ENCODE measurements at places on chromosomes 2 and 18.

- DNase-seq = no peak
These were observed 2.9 kb downstream of the GPR45 start for GRCh38 chr2:105244451-105244850.

GRCh38 chr2:67346718-67347407 lies 50.3 kb upstream of the ETAA1 start:
- no peak for DNase-seq

DNA sequence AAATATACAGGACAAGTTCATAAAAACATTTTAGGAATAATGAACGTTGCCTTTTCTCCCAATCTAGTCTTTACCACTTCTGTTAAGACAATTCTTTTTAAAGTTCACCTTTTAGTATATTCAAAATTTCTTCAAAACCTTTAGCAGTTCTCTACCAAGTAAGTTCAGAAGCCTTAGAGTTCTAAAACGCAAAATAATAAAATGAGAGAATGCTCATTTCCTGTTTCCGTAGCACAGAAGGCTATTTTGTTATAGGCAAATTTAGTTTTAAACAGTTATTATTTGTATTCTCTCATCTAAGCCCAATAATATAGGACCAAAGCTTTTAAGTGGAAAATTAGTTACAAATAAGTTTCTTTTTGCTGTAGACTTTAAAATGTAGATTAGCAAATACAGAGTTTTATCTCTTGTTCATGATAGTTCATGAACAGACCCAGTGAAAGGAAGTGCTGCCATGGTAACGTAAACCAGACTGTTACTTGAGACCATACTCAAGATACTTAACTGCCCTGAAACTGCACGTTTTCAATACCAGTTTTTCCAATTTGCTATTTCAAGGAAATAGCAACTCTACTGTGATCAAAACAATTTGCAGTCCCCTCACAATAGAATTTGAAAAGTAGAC lies 173.1 kb upstream of the STON1 start:
- no peak for DNase-seq

DNA sequence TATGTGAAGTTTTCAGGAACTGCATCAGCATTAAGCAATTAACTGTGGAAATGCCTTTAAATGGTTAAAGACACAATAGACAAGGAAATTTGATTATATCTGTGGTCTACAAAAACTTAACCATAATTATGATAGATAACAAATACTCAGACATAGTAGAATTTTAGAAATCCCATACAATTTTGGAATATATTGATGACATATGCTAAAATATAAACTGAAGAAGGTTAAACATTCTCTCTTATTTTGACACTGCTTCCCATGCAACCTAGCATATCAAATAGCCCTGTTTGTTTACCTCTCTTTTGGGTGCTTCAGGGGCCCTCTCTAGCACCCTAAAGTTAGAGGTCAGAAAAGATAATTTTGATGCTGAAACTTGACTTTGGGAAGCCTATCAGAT lies 1274.8 kb upstream of the SLC39A10 start:
- DNase-seq = no peak

DNA sequence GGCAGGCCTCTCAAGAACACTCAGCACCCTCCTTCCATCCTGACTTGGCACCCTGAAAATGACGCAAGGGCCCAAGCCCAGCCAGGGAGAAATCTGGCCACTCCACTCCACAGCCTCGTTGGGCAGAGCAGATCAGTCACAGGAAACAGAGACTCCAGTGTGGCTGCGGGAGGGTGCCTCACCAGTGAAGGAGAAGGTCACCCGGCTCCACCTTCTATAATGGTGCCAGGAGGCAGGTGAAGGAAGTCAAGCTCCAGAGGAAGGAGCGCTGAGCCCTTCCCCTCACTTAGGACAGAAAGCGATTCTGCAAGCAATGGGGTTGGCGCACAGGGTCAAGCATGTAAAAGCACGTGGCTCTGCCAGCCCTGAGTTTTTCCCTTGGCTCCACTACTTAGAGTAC lies 35.3 kb downstream of the CRACDL start:
- no peak for DNase-seq

DNA sequence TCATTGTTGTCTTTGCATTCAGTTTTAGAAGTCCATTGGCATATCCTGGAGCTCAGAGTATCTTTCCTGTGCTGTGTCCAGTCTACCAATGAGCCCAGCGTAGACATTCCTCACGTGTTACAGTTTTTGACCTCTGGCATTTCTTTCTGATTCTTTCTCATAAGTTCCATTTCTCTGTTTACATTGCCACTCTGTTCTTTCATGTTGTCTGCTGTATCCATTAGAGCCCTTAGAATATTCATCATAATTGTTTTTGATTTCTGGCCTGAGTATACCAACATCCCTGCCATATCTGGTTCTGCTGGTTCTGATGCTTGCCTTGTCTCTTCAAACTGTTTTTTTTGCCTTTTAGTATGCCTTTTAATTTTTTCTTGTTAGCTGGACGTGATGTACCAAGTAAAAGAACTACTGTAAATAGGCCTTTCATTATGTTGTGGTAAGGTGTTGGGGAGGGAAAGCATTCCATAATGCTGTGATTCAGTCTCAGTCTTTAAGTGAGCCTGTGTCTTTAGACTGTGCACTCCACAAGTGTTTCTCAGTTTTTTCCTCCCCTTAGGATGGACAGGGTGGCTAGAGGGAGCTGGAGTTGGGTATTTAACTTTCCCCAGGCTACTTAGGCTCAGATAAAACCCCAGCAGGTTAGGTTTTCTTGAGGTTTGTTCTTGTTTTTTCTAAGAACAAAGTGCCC lies 35.6 kb downstream of the CEP192 start:
- DNase-seq = no peak

DNA sequence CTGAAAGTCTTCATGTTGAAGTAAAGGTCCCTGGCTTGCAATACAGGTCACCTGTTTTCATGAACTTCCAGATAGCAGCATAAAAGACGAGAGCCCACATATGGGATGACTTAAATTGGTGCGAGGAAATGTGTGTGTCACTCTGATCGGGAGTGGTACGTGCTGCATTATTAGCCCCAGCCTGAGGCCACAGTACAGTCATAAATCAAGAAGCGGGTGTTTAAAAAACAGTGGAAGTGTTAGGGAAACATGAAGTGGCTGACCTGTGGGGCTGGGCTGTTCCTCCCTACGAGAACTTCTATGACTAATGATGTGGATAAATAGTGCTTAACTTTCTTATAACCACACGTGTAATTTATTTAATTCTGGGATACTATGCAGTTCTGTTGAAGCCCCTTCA lies 24.4 kb downstream of the RDH14 start:
- no peak for DNase-seq

All from stimulated activated CD4-positive, alpha-beta T cell treated with anti-CD3 and anti-CD28 coated beads, Interleukin-15, amount 100 ng/mL, for 1 hour (primary cell).